ACHN (cell line): ENCODE measurements at places on chromosomes 1 and 21.

DNA sequence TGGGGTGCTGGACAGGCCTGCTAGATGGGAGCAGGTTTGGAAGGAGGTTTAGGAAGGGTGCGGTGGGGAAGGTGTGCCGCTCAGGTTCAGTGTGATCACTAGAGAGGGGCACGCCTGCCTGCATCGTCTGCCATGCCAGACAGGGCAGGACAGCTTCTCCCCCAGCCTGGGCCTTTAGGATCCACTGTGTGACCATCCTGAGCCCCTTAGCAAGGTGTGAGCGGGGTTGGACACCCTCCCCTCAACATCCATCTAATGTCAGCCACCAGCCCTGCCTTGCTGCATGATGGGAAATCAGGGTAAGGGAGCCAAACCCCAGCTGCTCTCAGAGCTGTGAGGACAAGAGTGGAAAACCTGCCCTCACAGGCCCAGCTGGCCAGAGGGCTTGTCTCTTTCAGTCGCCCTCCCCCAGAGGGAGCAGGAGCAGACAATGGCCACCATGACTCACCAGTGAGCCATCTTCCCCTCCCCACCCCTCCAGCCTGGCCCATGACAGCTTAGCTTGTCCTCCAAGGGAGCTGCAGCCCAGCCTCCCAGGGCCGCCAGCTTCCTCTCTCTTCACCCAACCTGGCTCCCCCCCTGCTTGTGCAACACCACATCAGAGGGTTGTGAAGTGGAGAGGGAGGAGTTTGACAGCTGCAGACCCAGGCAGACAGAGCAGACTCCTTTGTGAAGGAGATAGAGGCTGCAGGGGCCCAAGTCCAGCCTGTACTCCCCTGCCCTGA is 37.0 kb downstream of the NUAK2 start:
- peak; percentile 98 for DNase-seq

DNA sequence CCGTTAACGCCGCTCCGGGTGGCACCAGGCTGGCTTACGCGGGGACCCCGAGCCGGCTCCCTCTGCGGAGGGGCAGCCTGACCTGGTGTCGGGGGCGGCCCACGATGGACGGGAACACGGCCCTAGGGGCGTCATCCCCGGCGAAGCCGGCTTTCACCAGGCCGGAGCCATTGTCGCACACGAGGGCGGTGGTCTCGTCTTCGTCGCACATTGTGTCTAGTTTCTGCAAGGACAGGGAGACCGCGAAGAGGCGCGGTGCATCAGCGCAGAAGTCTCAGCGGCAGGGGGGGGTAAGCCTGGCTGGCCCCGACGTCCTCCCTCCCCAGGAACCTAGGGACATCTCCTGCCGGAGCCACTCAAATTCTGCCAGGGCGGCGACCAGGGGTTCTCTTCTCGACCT is 989 bp downstream of the ACTA1 start:
- DNase-seq, result no peak

DNA sequence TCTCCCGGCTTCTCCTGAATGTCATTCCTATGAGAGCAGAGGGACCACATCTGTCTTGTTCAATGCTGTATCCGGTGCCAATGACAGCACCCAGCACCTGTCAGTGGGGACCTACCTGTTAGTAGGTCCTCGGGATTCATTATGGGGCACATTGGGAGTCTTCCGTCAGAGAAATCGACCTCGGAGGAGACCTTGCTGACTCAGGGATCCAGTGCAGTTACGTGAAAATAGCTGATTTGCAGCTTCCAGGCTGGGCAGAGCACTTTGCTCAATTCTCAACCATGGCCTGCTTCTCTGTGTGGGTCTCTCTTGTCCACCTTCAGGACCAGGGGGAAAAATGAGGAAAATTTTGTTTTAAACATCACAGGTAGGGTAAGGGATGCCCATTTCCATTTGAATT is 130.2 kb downstream of the PRDM2 start:
- DNase-seq, result no peak

GRCh38 chr1:21901473-21901847 is 35.6 kb downstream of the HSPG2 start:
- DNase-seq, result no peak

- DNase-seq, result no peak
Observed at GRCh38 chr21:44445145-44445812, 10.0 kb upstream of the LRRC3 start.

GRCh38 chr1:184389446-184389845 is 2.6 kb downstream of the C1orf21 start:
- DNase-seq, result no peak

GRCh38 chr1:11982010-11982392 is 1.8 kb downstream of the MFN2 start:
- no peak for DNase-seq

- DNase-seq, result no peak
Observed at GRCh38 chr1:242448910-242449645, 75.4 kb downstream of the PLD5 start.

- DNase-seq, result no peak
Observed at GRCh38 chr1:93635614-93636543, 45.8 kb downstream of the BCAR3 start.

GRCh38 chr1:64909031-64909430 is 57.3 kb downstream of the JAK1 start:
- DNase-seq, result no peak
